ENCODE measurements at places on chromosomes 13 and 19.

- DNase-seq = no peak
Measured at GRCh38 chr13:35475212-35475959, 1.1 kb downstream of the MAB21L1 start.

DNA sequence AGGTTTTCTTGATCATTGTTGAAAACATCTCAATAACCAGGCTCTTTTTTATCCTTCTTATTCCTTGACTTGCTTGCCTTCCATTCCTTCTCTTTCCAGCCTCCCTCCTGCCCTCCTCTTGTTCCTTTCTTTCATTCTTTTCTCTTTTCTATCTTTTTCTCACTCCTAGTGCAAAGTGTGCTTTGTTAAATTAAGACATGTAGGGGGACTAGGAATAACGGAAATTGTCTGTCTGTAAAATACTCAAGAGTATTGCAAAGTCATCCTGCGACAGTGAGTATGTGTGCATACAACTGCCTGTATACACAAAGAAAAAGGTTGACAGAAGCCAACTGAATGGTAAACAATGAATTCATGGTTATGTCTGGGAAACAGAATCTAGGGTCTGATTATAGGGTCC, 70.1 kb downstream of the LRRC63 start:
- DNase-seq = no peak

- DNase-seq = no peak
Measured at GRCh38 chr19:43495082-43495481, 9.5 kb downstream of the PHLDB3 start.

DNA sequence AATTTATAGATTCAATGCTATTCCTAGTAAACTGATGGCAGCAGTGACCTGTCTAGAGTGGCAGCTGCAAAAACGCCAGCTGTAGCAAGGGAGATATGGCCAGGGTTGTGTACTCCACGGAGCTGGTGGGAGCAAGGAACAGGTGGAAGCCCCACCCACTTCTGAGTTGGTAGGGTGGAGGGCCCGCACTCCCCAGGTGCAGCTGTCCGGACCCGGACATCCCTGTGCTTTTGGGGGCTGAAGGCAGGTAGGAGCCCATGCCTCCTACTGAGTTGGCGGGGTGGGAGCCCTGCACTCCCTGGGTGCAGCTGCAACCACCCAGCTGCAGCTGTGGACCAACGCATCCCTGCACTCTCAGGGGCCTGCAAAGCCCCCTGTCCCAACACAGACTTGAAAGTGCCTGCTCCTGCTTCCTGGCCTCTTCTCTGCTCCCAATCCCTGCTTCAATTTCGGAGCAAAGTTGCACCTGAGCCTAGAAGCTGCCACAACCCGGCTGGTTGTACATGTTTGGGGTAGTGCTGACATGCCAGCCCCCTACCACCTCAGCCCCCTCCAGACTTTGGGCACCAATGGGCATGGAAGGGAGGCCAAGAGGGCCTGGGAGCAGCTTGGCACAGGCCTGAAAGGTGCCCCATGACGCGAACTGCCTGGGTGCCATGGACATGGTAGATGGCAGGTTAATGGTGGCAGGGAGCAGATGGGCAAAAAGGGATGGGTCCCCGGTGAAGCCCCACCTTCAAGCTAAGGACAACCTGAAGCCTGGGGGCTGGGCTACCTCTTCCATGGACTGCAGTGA, 19.8 kb downstream of the UGGT2 start:
- DNase-seq = no peak

DNA sequence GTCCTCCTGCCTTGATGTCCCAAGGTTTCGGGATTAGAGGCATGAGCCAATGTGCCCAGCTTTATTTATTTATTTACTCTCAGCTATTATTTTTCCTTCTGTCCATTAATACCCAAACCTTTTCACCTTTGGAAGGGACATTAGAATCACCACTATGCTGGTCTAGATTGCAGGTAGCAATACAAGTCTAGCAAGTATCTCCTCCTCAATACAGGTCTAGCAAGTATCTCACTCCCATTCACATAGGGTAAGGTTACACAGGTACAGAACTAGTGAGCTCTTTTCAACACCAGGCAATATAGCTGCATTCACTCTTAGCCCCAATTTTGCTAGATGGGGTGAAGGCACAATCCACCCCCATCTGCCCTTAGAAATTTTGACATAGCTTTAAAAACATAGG, 17.4 kb upstream of the SPRYD7 start:
- DNase-seq = no peak

- DNase-seq = no peak
Measured at GRCh38 chr13:107730813-107731212, 484.5 kb downstream of the LIG4 start.

DNA sequence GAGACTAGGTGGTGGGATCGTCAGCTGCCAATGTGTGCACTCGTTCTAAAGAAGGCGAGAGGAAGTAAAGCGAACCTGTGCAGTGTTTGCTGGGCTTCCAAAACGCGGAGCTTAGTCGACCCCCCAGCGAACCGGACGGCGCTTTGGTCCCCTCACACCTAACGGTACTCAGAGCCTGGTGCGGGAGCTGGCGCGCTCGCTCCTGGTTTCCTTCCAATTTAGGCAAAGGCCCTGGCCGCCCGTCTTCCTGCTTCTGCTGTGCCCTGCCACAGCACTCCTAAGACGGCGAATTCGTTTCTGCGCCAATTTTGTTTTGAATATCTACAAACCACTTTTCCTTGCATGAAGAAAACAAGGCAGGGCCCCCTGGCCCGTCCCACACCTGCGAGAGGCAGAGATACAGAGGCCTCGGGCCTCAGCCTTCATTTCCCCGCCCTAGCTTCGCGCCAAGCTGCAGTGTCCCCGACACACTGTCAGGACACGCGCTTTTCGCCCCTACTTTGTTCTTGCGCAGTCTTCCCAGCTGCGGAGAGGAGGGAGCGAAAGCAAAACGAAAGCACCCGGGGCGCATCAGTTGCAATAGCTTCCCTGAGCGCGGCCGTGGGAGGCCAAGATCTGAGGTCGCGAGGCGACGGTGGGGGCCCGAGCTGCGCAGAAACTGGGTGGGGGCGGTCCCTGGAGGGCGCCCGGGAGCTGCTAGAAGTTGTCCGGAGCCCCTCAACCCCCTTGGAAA, 111.9 kb downstream of the KCNRG start:
- no peak for DNase-seq

GRCh38 chr19:6034512-6034911, 56.6 kb upstream of the RANBP3 start:
- DNase-seq = no peak

GRCh38 chr19:2528675-2529101, 52.8 kb downstream of the GADD45B start:
- no peak for DNase-seq

- no peak for DNase-seq
Measured at GRCh38 chr19:32105527-32106310, 239.7 kb upstream of the ZNF507 start.

- DNase-seq = no peak
Measured at GRCh38 chr13:43273362-43273761, 250.0 kb downstream of the DNAJC15 start.

DNA sequence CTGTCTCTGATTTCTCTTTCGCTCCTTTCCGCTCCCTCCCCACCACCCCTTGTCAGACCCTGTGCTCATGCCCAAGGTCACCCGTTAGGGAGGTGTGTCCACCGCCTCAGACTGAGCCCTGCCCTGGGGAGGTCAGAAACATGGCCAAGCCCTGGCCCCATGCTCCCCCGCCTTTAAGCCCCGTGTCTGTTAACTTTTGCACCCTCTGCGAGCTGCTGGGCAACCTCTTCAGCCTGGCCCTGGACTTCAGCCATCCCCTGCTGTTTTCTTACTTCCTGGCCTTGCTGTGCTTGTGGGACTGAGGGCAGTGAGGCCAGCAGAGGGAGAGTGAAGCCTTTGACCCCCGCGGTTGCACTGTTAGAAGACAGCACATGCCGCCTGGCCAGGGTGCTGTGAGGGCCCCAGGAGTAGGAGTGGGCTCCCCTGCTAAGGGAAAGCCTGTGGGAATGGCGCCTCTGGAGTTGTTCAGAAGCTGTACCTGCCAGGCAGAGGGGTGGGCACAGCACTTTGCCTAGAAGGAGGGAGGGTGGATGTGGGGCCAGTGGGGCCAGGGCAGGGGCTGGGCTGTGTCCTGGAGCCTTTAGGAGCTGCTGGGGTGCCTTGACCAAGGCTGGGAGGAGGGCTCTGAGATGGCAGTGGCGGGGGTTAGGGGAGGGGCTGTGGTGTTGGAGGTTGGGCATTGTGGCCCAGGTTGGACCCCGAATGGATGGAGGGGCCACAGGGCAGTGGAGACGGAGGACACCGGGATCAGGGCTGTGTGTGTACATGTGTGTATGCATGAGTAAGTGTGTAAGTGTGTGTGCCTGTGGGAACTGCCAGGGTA, 7.9 kb downstream of the UPF1 start:
- no peak for DNase-seq

DNA sequence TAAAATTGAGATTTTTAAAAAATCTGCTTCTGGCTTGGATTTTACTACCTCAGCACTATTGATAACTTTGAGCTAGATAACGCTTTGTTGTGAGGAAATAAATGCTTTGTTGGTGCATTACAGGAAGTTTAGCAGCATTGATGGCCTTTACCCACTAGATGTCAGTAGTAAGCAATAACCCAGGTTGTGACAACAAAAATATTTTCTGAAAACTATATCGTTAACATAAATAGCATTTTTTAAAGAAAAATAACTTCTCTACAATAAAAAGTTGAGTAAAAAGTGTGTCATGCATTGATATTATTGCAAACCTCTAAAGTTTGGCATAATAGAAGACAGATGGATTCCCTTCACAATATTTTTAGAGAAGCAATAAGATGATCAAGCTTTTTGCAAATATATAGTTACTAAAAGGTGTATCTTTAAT, 1246.5 kb downstream of the UQCRFS1 start:
- no peak for DNase-seq

GRCh38 chr13:23608701-23609413, 38.6 kb downstream of the TNFRSF19 start:
- DNase-seq = no peak

GRCh38 chr19:55460670-55461258, 678 bp downstream of the ISOC2 start:
- no peak for DNase-seq

DNA sequence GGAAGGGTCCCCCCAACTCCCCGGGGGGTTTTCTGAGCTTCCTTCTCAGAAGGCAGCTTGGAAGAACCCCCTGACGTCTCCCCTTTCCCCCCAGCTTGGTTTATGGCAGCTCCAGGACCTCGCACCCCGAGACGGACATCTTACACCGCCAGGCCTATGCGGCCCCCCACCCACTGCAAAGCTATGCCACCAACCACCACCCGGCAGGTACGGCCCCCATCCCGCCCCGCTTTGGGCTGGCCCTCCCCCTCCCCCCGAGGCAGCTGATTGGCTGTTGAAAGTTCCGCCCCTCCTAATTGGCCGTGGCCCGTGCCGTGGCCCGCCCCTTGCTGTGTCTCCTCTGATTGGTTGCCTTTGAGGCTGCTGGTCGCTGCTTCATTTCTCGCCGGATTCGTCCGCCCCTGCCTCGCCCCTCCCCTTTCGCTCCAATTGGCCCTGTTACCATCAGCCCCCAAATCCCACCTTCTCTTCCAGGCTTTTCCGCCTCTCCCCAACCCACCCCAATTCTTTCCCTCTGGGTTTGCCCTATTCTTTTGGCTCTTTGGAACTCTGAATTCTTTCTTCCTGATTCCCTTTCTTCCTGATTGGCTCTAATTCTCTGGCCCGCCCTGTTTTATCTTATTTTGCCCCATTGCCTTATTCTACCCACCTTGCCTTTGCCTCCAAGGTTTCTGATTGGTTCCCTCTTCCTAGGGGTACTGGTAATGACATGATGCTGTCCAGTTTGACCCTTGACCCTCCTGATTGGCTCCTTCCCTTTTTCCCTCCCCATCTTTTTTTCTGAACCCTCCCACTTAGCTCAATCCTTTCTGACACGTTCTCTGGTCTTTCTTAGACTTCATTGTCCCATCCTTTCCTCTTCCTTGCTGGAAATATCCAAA, 2.5 kb downstream of the PRR12 start:
- DNase-seq = no peak

DNA sequence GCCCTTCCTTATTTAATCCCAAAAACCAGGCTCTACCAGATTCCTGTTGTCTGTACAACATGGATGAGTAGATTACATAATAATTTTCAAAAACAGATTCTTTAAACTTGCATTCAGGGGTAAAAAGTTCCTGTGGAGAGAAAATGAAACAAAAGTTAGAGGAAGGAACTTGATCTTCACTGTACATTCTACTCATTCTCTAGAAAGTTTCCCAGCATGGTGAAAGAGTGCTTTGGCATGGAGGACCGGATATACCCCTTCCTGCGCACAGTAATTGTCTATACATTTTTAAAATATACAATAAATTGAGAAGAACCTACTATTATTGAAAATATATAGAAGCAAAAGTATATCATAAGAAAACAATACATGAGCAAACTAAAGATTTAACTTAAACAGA, 274.2 kb downstream of the ITGBL1 start:
- no peak for DNase-seq

DNA sequence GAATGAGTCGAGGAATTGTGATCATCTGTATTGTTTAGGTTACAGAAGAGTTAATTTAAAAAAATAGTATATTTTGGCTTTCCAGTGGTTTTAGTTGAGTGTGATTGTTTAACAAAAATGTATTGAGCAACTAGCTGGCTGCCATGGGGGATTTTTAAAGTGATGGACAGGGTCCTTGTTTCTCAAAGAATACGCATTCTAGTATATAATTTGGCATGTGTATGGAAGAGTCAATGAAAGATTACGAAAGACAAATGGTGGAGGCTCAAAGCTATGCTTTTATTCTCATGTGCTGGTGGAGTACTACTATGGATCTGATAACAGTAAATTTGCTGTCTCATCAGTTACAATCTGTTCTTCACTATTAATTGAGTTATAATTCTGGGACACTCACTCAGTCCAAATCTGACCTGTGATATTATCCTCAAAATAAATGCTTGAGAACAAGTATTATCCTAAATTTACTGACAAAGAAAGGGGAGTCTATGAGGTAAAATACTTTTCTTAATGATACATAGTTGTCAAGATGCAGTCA, 240.0 kb downstream of the GPC6 start:
- DNase-seq = no peak

DNA sequence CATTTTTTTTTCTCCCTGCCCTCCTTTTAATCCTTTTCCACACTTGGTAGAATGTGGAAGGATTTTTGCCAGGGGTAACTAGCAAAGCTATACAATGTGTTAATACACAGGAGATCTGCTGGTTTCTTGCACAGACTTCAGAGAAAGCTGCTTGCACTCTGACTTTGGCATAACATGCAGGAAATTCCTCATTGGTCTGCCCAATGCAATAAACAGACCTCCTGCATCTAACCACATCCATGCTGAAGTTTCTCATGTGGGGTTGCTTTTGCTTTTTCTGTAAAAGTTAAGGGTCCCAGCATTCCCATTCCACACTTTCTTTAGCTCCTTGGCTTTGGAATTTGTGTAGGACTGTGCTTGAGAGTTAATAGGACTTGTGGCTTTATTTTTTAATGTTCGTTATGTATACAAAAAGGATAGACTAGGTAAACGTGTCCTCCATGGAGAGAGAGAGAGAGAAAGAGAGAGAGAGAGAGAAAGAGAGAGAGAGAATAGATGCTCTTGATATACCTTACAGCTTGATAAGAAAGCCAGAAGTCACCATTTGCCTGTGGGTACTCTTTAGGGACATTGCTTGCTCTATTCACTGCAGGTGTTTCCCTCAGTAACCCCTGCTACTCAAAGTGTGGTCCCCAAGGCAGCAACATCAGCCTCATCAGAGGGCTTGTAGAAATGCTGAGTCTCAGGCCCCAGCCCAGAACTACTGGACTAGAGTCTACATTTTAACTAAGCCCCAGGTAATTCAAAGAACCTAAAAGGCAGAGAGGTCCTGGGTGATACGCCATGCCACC, 170.5 kb downstream of the SHISA2 start:
- no peak for DNase-seq

GRCh38 chr19:35852029-35852780, at the start of gene NPHS1:
NPHS1 (minus strand) TSS chr19:35852504; CDS start chr19:35851837, 667 bp downstream.
- DNase-seq = no peak

Measured in HS-5 (cell line).